ENCODE measurements at places on chromosomes 4 and X.

DNA sequence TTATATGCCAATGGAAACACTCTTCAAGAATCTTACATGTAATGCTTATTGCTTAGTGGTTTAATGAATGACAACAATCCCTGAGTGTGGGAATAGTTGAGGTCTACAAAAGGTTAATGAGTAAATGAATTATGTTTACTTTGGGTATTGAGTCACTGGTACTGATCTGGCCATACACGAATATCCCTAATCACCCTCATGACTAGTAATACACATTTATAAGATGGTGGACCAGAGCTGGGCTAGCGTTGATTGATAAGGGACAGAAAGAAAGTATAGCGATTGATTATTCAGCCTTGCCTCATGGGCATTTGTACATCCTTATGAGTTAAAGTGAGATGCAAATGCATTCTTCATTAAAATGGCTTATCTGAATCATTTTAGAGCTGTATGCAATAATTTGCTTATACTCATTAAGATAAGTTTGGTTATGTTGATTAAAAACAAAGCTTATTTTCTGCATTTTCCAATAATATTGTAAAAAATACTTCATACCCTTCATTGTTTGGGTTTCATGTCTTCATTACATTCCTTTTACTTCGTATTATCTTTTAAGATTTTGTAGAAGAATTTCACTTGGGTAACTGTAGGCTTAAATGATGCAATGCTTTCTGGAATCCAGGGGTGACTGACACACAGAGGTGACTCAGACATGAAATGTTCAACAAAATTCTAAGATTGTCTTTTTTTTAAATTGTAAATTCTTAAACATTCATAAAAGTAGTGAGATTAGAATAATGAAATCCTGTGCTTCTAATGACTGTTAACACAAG lies 47.4 kb downstream of the FGF2 start:
- DNase-seq: no peak

DNA sequence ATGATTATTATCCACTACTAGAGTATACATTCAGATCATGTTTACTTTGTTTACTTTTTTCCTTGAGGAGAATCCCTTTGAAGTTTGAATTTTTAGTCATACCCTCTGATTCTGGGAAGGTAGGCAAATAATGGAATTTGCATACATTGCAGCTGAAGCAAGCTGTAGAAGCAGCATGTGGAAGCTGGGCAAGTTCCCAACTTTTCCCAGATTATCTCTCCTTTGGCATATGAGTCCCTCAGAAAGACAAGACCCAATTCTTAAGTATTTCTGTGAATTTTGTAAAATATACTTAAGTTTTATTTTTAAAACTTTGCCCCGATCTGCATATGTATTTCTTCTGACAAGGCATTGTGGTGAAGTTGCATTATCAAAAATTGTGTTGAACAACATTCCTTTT lies 94.9 kb downstream of the CNKSR2 start:
- DNase-seq: no peak

- DNase-seq: no peak
These were observed 4.3 kb upstream of the SLC26A1 start for GRCh38 chr4:997375-998071.

DNA sequence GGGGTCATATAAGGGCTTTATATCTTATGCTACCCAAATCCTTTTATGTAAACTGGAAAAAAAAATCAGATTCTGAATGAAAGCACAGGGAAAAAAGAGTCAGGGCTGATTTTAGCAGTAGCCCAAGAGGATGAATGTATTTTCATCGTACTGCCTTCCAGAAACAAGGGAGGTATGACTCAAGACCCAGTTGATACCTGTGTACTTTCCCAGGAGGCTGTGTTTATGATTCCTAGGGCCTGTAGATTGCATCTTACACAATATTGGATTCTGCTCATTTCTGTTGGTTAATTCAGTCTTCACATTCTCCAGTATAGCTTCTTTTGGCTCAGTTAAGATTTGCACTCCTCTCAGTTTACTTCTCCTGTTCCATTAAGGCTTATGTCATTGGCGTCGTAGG lies 127.9 kb upstream of the LIMCH1 start:
- no peak for DNase-seq

DNA sequence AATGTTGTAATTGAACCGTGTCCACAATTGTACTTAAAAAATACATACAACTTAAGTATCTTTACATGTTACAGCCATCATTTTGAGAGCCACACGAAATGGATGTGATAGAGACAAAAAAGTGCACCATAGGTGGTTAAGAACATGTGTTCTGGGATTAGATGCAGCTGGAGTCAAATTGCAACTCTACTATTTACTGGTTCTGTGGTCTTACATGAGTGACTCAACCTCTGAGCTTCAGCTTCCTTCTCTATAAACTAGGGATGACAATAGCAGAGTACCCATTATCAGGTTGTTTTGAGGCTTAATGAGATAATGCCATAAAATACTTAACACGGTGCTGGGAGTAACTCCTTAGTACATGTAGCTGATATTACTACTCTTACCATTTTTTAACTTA lies 130.4 kb downstream of the IDS start:
- DNase-seq: no peak

- DNase-seq: peak; percentile 48
These were observed 671 bp upstream of the EIF4E start for GRCh38 chr4:98929341-98930267.

- no peak for DNase-seq
These were observed 66.5 kb upstream of the SPIN4 start for GRCh38 chrX:63417649-63418048.

- no peak for DNase-seq
These were observed 2020.0 kb upstream of the ADGRL3 start for GRCh38 chr4:59180161-59180560.

GRCh38 chr4:38976308-38976707 lies 55.9 kb downstream of the TMEM156 start:
- no peak for DNase-seq

DNA sequence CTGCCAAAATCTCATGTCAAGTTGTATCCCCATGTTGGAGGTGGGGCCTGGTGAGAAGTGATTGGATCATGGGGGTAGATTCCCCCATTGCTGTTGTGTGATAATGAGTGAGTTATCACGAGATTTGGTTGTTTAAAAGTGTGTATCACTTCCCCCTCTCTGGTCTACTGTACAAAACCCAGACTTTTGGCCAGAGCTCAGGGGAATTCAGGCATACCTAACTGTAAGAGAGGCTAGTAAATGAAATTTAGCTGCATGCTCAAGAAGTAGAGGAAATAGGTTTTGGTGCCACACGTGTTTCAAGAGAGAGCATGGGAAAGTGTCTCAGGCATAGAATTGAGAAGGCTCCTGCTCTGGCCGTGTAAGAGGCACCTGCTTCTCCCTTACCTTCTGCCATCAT lies 190.5 kb upstream of the GALNTL6 start:
- DNase-seq: no peak

DNA sequence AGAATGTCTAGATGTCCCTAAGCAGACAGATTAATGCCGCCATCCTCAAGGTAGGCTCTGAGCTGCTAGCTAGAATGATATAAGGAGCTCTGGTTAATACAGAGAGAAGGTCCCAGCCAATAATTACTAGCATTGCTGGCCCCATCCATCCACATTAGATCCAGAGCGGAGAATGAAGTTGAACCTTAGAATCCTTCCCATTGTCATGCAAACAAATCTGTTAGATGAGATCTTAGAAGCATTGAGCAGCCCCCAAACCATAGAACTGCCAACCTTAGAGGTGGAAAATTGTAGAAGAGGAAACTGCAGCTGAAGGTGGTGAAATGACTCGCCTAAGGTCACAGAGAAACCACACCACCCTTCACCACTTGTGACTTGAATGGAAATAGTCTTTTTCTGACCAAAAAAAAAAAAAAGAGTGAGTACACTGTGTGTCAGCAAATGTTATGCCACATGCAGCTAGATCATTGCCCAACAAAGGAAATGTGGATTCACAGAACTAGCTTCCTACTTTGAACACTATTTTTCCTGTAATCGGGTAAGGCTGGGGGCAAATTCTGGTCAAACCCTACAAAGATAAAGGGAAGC lies 162.1 kb downstream of the SMIM20 start:
- no peak for DNase-seq

DNA sequence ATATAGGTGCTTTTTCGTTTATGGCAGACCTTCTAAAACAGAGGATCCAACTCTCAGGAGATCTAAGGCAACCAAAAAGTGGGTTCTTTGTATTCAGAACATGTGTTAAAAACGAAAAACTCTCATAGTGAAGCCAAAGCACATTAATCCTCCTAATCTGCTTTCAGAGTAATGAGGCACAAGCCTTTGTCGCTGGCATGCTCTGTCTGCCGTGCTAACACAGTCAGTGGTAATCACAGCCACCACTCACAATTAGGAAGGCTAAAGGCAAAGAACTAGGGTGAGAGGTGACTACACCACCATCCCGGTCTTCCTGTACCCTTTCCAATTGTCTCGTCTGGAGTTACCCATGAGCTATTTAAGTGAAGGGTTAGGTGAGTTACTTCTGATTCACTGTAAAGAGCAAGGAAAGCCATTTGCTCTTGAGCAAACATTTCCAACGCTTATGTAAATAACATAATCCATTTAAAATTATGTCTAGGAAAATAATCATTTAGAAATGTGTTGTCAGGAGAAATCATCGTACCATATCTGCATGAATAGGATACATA lies 40.7 kb downstream of the NPY2R start:
- no peak for DNase-seq

GRCh38 chr4:184097241-184097605 lies 120.5 kb downstream of the ENPP6 start:
- peak; percentile 10 for DNase-seq

DNA sequence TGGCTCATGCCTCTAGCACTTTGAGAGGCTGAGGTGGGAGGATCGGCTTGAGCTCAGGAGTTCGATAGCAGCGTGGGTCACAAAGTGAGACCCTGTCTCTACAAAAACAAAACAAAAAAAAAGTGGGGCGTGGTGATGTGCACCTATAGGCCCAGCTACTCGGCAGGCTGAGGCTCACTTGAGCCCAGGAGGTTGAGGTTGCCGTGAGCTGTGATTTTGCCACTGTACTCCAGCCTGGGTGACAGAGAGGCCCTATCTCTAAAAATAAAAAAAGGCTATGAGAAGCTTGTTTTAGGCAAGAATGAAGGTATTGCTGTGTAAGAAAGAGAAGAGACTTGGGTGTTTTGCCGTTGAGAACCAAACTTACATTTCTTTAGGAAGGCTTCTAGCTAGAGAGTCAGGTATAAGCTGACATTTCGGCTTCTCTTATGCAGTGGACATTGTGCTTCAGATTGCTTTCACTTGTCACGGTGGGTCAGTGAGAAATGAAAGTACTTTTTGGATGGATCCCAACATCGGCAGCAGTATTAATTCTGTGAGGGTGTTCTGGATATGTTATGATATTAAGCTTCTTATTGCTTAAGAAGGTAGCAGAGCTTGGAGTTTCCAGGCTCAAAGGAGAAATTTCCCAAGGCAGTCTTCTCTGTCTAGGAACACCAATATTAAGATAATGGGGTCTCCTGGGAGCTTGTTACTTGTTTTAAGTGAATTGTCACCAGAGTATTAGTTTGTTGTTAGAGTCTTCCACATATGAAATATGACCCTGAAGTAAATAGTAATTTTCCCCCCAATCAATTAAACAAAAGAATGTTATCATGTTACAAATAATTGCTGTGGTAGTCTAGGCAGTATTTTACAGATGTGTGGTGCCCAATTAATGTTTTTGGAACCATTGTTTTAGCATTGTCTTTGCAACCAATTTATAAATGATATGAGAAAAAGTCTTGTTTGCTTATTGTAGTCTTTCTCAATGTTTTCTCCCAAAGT lies 17.6 kb downstream of the TMEM131L start:
- DNase-seq: no peak

DNA sequence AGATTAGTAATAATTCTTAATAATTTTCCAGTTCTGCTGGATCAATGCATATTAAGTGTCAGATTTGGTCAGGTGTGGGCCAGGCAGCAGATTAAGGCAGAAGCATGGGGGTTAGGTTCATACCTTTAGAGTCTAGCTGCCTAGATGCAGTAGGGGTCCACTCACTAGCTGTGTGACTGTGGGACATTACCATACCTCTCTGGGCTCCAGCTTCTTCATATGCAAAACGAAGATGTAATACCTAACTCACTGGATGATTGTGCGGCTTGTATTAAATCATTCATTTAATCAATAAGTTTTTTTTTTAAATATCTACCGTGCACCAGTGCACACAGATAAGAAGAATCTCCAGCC lies 1.4 kb downstream of the ANXA3 start:
- no peak for DNase-seq

DNA sequence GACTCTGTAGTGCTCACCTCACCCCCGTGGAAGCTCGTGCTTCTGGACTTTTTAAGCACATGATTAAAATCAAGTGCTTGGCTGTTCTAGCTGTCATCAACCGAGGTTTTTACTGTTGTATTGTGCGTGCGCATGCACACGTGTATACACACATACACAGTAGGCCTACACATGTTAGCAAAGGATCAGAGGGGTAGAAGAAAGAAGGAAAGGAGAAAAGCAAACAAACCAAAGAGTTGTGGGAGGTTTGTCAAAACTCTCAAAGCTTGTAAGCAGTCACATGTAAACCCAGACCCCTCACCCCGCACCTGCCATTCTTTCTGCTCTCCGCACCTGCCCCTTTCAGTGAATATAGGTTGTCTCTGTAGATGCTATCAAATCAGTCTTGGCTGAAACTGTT lies 311.8 kb downstream of the HS3ST1 start:
- no peak for DNase-seq

GRCh38 chrX:48579259-48579658 lies 5.0 kb downstream of the RBM3 start:
- DNase-seq: no peak

DNA sequence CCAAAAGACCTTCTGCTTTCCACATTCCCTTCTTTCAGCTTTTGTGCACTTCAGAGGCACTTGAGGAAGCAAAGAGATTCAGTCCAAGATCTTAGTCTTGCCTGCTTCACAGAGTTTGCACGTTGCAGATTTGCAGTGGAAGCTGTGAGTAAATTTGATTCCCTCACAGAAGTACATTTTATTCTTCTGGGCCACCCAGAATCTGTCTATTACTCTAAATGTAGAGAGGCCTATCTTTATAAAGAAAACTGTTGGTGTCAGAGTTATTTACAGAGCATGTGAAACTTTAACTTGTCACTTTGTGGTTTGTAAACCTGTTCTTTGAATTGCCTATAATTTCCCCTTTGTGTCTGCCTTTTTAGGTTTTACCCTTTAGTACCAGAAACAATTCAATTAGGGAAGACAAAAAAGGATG lies 15.5 kb downstream of the SPRY1 start:
- DNase-seq: no peak

DNA sequence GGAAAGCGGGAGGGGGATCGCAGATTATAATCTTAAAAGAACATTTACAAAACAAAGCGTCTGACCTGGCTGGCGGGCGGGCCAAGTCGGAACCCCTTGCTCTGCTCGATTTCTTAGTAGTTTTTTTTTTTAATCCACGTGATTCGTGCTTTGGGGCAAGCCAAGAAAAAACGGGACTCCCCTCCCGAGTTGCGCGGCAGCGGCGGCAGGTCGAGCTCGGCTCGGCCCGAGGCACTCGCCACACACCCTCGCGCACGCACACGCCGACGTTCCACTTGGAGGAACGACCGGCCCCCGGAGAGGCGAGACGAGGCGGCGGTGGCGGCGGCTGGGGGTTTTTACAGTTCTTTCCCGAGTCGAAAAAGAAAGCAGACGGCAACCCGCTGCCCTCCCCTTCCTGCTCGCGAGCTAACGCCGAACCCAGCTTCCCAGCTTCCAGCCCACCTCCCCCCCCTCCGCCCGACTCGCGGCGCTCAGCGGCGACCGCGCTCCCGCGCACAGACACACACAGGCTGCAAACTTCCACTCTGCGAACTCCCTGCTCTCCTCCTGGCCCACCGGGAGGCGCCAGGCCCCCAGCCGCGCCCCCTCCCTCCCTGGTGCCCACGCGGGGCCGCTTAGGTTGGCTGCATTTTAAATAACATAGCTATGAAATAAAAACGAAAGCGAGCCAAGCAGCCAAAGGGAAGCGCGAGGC lies 1.2 kb downstream of the BCOR start:
- DNase-seq: peak; percentile 36
